ENCODE measurements at places on chromosomes 7 and 10.

GRCh38 chr10:7408291-7409044, 2.4 kb downstream of the SFMBT2 start:
- DNase-seq = peak; percentile 86

GRCh38 chr10:287026-287709, 151.9 kb downstream of the ZMYND11 start:
- DNase-seq = no peak

GRCh38 chr10:116733566-116733965, 8.8 kb downstream of the HSPA12A start:
- no peak for DNase-seq

GRCh38 chr10:5592070-5592469, 67.3 kb downstream of the CALML3 start:
- no peak for DNase-seq

GRCh38 chr10:65952086-65952485, 973.8 kb upstream of the LRRTM3 start:
- DNase-seq = no peak

- peak; percentile 29 for DNase-seq
Observed at GRCh38 chr10:6530211-6530840, 49.8 kb downstream of the PRKCQ start.

GRCh38 chr7:92714280-92714679, 122.1 kb downstream of the CDK6 start:
- DNase-seq = no peak
